ENCODE measurements at places on chromosomes 5 and 9.

- DNase-seq, result no peak
These were observed 71.5 kb downstream of the FCHO2 start for GRCh38 chr5:73027361-73027760.

DNA sequence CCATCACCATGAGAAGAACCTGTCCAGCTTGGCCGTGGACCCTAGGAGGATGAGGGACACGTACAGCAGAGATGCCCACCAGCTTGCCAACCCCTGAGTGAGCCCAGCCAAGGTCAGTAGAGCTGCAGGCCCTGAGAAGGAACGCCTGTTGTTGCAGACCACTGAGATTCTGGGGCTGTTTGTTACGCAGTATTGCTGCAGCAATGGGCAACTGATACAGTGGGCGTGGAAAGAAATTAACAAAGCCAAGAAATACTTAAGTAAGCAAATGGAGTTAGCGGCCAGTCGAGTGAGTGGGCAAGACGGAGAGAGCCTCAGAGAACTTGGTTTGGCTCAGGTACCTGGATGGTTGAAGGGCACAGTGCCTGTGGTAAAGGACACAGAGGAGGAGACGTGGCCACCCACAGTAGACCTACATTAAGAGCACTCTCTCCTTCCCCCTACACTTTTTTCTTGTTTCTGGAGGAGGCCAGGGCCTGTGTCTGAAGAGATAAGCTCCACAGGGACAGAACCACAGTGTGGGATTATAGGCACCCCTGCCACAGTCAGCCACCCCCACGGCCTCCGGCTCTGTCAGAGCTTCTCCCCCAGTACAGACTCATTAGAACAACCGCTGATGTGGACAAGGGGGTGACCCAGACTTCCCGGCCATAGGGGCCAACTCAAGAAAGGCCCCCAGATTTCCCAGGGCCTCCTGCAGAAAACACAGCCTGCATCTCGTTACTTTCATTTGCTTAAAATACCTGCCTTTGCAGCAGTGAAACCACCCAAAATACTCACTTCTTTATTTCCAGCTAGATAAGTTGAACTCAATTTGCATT is 40.1 kb upstream of the GRHPR start:
- DNase-seq, result peak; percentile 80

- no peak for DNase-seq
These were observed 80.8 kb downstream of the TLE4 start for GRCh38 chr9:79652598-79652997.

DNA sequence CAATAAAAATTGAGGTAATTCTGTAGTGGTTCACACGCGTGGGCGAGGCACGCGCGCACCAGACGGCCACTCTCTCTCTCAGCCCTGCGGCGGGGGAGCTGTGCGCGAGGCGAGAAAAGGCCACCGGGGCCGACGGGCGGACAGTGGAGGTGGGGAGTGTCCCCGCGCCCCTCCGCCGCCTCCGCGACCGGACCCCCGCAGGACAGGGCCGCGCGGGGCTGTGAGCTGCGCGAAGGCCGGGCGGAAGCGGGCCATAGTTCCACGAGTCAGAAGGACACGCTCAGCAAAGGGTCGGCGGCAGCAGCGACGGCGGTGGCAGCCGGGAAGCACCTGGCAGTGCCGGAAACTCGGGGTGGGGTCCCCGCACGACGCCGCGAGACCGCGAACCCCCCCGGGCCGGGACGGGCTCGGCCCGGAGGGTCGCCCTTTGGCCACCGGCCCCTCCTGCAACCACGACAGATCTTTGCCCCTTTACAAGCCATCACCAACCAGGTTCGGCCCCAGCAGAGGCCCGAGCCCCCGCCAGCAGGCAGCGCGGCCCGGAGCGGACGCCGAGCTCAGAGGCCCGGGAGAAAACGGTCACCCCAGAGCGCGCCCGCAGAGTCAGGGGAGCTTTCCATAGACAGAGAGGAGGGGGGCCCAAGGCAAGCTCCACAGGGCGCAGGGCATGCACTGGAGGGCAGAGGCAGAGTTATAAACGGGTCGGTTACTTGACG is 60.9 kb downstream of the ZNF354C start:
- no peak for DNase-seq

DNA sequence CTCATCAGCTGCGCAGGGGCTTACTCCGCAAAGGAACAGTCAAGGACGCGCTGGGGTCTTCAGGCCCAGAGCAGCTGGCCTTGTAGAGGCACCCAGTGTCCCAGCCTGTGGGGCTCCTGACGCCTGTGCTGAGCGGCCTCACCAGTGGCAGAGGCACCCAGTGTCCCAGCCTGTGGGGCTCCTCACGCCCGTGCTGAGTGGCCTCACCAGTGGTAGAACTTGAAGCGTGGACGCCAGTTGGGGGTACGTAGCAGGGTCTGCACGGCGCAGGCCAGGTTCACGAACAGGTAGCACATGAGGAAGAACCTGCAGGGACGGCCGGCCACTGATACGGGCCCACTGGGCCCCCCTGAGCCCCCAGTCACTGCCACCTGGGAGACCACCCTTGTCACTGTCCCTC is 35.9 kb downstream of the SLC12A7 start:
- DNase-seq, result no peak

- no peak for DNase-seq
These were observed 2.5 kb upstream of the HMGCS1 start for GRCh38 chr5:43315682-43316081.

GRCh38 chr5:15383469-15383868 is 116.5 kb upstream of the FBXL7 start:
- DNase-seq, result no peak

GRCh38 chr5:167008705-167009104 is 1282.7 kb upstream of the WWC1 start:
- no peak for DNase-seq

DNA sequence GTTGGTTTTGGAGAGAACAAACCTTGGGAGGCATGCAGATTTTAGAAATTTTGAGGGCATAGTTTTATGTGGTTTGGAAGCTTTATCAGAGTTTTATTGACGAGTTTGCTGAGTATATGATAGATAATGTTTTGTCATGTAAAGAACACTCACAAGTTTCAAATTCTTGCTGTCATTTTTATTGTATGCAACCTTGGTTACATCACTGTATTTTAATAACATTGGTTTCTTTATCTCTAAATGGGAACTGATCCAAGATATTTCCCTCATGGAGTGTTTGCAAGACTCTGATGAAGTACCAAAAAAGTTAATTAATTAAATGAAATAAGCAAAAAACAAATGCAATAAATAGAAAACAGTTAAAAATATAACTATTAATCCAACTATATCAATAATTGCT is 170.3 kb downstream of the SMC2 start:
- no peak for DNase-seq

DNA sequence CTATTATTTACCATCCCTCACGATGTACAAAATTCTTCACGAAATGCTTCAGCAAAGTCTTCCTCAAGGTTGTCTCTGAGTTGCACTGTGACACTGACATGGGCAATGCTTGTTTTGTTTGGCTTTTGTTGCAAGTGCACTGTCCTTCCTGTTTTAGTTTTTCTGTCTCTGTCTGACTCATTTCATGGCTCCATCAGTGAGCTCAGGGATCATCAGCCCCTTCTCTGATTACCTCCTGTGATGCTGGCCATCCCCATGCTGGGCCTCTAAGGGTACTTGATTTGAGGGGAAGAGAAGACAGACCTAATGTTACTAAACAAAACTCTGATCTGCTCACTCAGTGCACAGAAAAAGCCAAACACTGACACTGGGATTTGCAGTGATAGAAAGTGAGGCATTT is 37.6 kb upstream of the STX17 start:
- peak; percentile 66 for DNase-seq

DNA sequence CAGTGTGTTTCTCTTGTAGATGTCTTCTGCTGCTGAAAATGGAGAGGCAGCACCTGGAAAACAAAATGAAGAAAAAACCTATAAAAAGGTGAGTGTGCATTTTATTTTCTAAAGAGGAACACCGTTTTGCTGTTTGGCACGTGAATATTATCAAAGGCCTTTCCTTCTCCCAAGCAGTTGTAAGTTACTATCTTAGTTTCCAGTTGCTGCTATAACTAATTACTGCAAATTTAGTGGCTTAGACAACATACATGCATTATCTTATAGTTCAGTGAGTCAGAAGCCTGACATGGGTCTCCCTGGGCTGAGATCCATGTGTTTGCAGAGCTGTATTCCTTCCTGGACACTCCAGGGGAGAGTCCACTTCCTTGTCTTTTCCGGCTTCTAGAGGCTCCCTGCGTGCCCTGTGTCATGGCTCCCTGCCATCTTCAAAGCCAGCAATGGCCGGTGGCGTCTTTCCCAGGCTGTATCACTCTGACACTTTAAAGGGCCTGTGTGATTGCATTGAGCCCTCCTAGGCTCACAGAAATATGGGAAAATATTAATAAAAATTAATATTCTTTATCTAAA is 117.6 kb downstream of the PIP5K1B start:
- DNase-seq, result no peak

DNA sequence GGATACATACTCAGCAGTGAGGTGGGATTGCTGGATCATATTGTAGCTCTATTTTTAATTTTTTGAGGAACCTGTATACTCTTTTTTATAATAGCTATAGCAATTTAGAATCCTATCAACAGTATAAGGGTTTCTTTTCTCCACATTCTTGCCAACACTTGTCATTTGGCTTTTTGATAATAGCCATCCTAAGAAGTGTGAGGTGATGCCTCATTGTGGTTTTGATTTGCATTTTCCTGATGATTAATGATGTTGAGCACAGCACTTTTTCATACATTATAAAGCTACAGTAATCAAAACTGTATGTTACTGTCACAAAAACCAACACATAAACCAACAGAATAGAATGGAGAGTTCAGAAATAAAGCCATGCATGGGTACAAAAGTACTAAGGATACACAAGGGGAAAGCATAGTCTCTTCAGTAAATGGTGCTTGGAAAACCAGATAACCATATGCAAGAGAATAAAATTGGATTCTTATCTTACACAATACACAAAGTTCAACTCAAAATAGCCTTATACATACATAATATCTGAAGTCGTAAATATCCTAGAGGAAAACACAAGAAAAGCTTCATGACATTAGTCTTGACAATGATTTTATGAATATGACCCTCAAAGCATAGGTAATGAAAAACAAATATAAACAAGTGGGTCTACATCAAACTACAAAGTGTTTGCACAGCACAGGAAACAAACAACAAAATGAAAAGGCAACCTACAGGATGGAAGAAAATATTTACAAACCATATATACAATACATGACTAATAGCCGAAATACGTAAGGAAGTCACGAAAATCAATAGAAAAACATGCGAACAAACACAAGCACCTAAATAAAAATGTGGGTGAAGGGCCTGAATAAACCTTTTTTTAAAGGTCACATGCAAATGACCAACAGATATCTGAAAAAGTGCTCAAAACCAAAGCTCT is 287.8 kb upstream of the DAB2 start:
- DNase-seq, result no peak

- no peak for DNase-seq
These were observed 156.9 kb downstream of the PAM start for GRCh38 chr5:102911973-102912372.

- DNase-seq, result no peak
These were observed 18.4 kb upstream of the IQGAP2 start for GRCh38 chr5:76384705-76385104.

- DNase-seq, result peak; percentile 76
These were observed 111.3 kb downstream of the FER start for GRCh38 chr5:108858959-108859358.

- no peak for DNase-seq
These were observed 111.4 kb downstream of the ENC1 start for GRCh38 chr5:74529101-74529500.

DNA sequence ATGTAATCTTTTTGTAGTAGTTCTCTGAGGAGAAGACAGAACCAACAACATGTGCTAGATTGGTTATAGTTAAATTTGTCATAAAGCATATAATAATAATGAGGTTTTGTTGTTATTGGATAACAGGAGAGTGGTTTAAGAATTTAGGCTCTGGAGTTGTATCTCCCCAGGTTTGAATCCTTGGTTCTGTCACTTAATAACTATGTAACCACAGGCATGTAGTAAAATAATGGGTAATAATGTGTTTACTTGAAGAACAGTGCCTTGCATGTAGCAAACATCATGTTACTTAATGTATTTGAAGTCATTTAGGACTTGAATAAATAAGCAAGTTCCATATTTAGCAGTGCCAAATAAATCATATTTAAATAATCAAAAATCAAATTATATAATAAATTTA is 55.8 kb downstream of the NSD1 start:
- DNase-seq, result no peak

DNA sequence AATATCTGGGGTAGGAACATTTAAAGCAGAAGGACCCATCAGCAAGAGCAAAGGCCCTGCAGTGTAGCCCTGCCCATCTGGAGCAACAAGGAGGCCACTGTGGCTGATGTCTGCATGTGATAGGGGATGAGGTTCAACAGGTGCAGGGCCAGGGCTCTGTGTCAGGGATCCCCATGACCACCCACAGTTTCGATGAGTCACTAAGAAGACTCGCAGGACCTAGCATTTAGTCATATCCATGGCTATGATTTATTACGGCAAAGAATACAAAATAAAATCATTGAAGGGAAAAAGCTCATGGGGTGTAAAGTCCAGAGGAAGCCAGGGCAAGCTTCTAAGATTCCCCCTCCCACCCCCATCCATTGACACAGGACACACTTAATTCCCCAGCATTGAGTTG is 188.6 kb downstream of the ADGRV1 start:
- peak; percentile 53 for DNase-seq

GRCh38 chr5:98570661-98571191 is 202.7 kb upstream of the RGMB start:
- no peak for DNase-seq

GRCh38 chr5:30502277-30502676 is 691.2 kb upstream of the CDH6 start:
- DNase-seq, result no peak

DNA sequence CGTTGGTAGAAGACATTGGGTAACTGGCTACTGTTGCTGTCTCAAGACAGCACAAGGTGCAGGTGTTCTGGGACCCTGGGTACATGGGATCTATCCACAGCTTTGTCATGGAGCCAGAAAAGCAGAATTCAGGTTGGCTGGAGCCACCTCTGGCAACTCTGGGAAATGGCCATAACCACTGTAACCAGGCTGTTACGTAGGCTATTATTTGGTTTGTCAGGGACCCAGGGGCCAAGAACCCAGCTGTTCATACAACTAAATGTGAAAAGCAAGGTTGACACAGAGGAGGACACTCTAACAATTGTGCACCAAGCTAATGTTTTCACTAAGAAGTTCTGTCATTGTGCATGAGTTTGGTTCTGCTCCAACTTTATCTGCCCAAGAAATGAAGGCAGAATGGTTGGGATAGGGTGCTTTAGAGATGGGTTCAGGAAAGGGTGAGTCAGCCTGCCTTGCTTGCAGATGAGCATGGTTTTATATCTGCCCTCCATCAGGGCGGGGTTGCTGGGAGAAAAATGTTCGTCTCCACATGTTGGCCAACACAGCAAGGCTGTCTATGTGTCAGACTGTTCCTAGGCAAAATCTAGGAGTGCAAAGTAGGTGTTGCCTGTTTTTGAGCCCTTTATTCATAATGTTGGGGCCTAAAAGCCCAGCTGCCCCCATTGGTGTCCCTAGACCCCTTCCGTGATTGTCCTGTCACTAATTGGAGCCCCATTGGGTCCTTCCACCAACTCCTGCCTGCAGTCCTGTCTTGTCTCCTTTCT is 131.3 kb upstream of the DAP start:
- no peak for DNase-seq

GRCh38 chr5:130476325-130476724 is 572.1 kb downstream of the CHSY3 start:
- no peak for DNase-seq

All from GM12865 (cell line).